Stimulated activated CD8-positive, alpha-beta memory T cell treated with anti-CD3 and anti-CD28 coated beads, Interleukin-7, amount 100 ng/mL, for 1 hour (primary cell): ENCODE measurements at places on chromosomes 3 and 15.

GRCh38 chr15:43808960-43809678 lies 8.7 kb downstream of the HYPK start:
- no peak for DNase-seq

DNA sequence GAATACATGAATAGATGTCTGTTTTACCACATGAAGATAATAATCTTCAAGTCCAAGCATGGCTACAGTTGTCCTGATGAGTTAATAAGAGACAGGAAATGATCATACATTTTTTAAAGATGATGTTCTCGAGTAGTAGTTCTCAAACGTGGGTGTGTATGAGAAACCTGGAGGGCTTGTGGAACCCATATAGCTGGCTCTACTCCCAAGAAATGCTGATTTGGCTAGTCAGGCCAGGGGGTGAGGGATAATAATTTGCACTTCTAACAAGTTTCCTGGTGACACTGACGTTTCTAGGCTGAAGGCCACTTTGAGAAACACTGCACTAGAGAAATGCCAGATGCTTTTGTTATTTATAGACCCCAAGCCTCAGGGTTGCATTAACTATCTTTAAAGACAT lies 37.0 kb downstream of the ROPN1B start:
- DNase-seq = no peak

DNA sequence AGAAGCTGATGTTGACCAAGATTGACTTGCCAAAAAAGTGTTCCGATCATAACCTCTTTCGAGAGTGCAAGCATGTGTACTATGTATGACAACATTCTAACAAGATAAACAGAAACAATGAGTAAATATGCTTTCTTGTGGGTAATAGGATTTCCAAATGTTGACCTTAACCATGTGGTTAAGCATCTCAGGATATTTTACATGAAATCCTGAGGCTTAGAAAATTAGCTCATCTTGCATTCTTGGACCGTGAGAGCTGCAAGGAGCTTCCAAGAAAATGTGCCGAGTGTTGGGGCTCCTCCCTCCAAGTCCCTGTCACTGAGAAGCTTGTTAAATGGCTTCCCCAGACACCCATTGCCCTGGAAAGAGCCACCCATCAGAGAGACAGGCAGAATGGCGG lies 50.1 kb downstream of the C3orf20 start:
- DNase-seq = no peak

- DNase-seq = no peak
Measured at GRCh38 chr15:82972990-82973389, 13.0 kb upstream of the RAMAC start.

DNA sequence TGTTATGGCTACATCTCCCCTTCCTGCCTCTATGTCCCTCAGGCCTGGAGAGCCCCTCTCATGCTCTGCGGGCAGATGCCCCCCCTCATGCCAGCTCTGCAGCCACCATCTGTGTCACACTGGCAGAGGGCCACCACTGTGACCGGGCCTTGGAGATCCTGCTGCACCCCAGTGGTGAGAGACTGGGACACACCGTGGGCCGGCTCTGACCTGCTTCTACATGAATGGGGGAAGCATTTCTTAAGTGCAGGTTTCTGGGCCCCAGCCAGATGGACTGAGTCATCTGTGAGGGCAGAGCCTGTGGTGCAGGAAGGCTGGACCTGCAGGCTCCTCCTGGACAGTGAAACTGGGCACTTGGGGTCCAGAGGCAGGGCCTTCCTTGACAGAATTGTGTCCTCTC lies 4.8 kb downstream of the VWA5B2 start:
- DNase-seq = no peak

GRCh38 chr15:73558529-73558928 lies 74.7 kb downstream of the NPTN start:
- DNase-seq = no peak

DNA sequence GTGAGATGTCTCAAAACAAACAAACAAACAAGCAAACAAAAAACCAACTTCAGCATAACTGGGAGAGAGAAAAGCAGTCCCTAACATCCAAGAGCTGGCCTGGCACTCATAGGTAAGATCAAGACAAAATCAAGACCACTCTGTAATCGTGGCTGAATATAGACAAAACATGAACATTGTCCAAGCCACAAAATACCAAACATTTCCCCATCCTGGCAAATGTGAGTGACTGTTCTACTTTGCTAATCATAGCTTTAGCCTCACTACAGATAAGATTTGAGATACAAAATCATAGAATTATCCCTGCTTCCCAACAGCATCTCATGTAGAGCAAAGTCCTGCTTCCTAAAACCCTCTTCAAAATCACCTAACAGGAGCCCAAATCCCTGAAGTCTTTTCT lies 116.7 kb upstream of the PRTG start:
- DNase-seq = no peak
